ENCODE measurements at places on chromosomes 4 and X. TPM values are rescaled to one million over a fixed set of nuclear protein-coding genes. Genes with fewer than 3 reads are reported as not detected.

DNA sequence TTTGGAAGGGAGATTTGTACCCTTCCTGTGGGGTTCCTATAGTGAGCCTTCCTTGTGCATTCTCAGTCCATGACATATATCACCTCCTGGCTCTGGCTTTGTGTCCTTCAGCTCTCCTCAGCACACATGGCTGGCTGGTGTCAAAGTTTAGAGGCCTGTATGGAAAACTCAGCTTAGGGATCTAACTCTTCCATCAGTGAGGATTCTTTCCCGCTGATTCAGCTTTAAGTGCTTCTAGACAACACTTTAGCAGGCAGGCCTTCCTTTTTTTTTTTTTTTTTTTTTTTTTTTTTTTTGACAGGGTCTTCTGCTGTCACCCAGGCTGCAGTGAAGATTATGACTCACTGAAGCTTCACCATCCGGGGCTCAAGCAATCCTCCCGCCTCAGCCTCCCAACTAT, 84.2 kb downstream of the NPNT start:
- no peaks in the 10 kb centered on the region for H3K4me1 ChIP-seq
- H3K27ac ChIP-seq, result no peak overlapping the region
- H3K36me3 ChIP-seq, result no peaks in the 10 kb centered on the region
- no peak for DNase-seq
- H3K27me3 ChIP-seq, result no peaks in the 10 kb centered on the region

DNA sequence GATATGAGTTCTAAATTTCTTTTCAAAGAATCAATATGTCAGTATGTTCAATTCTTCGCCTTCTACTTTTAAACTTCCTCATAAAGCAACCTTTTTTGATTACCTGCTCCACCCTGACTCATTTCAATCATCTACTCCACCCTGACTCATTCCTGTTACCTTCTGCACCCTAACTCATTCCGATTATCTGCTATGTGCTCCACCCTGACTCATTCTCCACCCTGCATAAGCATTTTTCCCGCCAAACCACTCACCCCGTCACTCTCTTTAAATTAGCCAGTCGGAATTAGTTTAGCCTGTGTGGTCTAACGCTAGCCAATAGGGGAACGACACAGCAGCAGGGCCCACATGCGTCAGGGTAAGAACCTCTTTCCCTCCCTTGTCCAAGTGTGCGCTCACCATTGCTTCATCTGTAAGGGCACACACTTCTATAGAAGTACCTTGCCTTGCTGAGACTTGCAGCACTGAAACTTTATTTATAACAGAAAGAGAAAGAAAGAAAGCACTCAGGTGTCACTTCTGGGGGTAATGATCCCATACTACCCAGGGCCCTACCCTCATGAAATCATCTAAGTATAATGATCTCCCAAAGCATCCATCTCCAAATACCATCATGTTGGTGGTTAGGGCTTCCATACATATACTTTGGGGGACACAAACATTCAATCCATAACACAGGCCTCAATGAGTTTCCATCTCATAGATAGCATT, 875.2 kb downstream of the RAPGEF2 start:
- H3K27me3 ChIP-seq, result no peaks in the 10 kb centered on the region
- H3K4me3 ChIP-seq, result no peak overlapping the region
- DNase-seq, result no peak
- H3K27ac ChIP-seq, result no peak overlapping the region

DNA sequence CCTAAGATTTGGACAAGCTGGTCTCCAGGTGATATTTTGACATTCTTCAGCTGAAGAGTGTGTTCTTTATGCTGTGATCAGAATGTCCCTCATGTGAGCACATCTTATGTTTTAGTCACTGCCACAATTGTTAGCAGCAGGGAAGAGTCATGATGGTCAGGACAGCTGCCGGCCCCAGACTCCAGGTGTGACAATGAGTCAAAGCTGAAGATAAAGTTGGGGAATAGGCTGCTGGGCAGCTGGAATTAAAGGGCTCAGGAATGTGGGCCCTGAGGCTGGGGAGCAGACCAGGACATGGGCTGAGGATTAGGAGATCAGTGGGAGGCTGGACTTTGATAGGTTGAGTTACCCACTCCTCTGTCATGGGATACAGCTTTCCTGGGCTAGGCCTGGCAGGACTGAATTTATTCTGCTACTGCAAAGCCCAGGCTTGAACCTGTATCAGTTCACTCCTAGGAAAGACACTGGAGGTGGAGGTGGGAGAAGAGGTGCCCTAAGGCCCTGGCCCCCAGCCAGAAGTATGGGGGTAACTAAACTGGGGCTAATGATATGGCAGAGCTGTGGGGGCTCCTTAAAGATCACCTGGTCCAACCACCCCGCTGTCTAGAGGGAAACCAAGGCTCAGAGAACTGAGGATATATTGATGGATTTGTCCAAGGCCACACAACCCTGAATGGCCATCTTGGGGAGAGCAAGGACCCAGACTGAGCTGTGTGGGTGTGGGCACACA, 119.5 kb downstream of the PJA1 start:
- H3K4me3 ChIP-seq, result no peak overlapping the region
- H3K27me3 ChIP-seq, result no peaks in the 10 kb centered on the region
- no peaks in the 10 kb centered on the region for H3K4me1 ChIP-seq
- no peak for DNase-seq
- no peak overlapping the region for H3K27ac ChIP-seq
- H3K36me3 ChIP-seq, result no peaks in the 10 kb centered on the region

- no peaks in the 10 kb centered on the region for H3K27me3 ChIP-seq
- H3K27ac ChIP-seq, result peak overlapping the region; percentile 67
- H3K36me3 ChIP-seq, result no peaks in the 10 kb centered on the region
- peaks cover 5% of the 10 kb centered on the region for H3K4me1 ChIP-seq
- no peak overlapping the region for H3K4me3 ChIP-seq
Measured at GRCh38 chrX:129772796-129773431, 6.8 kb upstream of the SASH3 start.

Gene VCX3A
- not detected for total RNA-seq

Gene NPY5R
- total RNA-seq, result not detected
